ENCODE measurements at places on chromosomes 2 and 18.

- DNase-seq, result no peak
Observed at GRCh38 chr18:35289727-35290093, 319 bp downstream of the ZSCAN30 start.

DNA sequence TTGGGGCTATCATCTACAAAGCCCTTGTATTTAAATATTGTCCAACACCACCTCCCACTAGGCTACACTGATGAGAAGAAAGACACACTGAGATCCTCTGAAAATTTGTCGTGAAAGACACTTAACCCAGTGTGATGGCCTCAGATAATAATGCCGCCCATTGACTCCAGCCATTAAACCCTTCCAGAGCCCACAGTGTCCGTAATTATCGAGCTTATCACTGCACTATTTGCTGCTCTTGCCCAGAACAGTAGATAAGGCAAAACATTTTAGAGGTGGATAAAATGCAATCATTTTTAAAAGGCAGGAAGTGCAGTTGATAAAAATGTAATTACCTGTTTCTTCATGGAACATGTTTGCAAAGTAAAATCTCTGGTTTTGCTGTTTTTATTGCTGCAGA, 121.3 kb upstream of the DDX18 start:
- no peak for DNase-seq

DNA sequence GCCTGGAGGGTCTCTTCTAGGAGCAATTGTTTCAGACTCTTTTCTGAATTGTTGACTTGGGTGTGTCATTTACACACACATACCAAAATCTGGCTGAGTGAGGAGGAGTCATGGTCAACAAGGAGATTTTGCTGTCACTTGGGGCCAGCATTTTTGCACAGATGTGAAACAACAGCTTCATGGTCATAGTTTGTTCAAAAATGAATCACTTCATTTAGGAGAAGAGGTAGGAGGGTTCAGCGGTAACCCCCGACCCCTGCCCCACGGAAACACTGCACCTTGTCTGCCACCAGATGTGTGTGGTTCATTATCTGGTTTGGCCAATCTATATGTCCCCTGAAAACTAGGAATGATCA, 42.2 kb downstream of the LBH start:
- no peak for DNase-seq

- DNase-seq, result no peak
Observed at GRCh38 chr2:179275253-179276012, 10.8 kb upstream of the SESTD1 start.

GRCh38 chr2:47918043-47918442, 11.7 kb upstream of the FBXO11 start:
- no peak for DNase-seq

DNA sequence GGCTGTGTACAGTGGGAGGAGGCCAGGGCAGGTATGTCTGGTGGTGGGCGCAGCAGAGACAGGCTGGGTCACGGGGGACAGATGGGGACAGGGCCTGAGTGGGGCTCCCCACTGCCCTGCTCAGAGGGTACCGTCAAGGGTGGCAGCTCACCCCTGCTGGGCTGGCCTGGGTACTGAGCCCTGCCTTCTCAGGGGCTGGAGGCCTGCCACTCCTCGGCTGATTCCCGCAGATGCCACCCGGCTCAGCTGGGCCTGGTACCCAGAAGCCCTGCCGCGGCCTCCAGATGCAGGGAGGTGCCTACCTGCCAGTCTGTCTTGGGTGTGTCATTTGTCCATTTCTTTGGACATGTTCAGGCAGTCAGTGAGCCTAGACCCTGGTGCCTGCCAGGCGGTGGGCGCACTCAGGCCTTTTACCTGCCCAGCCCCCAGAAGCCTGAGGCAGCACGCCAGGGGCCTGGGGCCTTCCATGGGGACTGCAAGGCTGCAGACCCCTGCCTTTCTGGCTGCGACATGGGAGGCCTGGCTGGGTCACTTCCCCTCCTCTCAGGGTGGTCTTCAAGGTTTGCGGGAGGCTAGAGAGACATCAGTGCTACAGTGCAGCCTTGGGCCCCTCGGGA, 3.3 kb downstream of the SNORC start:
- no peak for DNase-seq

DNA sequence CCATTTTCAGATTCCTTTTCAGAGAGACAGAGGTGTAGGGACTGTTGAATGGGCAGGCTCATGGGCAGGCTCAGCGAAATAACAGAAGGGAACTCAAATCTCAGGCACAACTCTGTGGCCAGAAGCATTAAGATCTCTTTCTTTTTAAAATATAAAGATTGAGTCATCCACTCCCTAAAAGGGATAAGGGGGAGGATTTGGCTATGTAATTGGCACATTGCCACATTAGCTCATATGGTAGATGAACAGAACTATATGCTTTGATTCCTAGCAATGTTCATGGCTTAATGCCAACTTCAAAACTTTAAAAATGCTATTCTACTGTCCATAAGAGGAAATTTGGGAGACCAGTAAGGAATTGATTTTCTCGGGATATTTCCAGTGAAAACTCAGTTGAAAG, 53.8 kb upstream of the SLC5A7 start:
- DNase-seq, result no peak

- DNase-seq, result no peak
Observed at GRCh38 chr2:181553244-181553643, 96.1 kb downstream of the ITGA4 start.

DNA sequence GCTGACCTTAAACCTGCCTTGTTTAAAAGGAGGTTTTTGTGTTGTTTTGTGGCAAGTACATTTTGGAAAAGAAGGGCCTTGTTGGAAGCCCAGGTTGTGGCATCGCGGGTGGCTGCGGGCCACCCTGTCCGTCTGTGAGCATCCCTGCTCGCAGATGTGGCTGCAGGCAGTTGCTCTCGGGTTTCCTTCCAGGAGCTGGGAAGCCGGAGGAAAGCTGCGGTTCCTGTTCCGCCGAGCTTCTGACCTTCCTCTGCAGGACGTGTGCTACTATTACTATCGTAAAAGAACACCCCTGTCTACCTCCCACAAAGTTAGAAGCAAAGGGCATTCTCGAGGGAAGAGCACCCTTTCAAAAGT, 766 bp downstream of the MFF start:
- no peak for DNase-seq

DNA sequence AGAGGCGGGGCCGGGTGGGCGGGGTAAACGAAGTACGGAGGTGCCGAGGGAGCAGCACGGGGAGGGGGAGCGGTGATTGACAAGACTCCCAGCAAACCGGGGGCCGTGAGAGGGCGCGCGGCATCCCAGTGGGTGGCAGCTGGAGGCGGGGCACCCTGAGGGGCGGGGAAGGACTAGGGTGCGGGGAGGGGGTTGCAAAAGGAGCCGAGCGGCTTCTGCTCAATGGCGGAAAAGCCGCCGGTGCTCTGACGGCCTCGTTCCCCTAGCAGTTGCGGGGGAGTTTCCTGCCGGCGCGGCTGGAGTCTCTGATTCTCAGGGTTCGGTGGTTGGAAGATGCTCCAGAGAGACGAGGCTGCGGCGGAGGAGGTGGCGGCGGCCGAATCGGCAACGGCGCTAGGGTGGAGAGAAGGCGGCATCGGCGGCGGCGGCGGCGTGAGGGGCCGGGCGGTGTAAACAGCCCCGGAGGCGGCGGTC, at the start of gene PPM1B:
PPM1B (plus strand) TSS at position 195 of the 474 bp plus-strand sequence. CDS start 32,325 bp downstream, outside the sequence.
- peak; percentile 100 for DNase-seq

DNA sequence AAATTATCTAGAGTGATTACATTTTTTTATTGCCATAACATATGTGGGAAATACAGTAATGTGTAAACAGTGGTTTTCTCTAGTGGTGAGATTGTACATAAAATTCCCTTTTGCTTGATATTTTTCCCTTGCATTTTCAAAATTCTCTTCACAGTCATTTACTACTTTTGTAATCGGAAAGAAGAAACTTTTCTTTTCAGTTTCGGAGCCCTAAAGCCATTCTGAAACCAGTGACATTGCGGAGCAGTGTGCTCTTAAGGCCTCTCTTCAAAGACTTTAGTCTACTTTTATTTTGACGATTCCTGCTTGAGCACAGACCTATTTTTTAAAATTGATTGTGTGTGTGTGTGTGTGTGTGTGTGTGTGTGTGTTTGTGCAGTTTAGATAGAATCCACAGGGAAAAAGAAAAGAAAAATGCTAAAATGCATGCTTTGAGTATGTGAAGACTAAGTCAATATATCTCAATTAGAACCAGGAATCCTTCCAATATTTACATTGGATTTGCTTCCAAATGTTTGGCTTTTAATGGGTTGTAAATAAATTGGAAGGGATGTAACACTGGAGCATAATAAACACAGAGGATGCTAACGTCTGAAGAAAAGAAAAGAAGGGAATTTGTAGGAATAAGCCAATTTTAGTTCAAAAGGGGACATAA, 357.4 kb downstream of the RND3 start:
- DNase-seq, result no peak

DNA sequence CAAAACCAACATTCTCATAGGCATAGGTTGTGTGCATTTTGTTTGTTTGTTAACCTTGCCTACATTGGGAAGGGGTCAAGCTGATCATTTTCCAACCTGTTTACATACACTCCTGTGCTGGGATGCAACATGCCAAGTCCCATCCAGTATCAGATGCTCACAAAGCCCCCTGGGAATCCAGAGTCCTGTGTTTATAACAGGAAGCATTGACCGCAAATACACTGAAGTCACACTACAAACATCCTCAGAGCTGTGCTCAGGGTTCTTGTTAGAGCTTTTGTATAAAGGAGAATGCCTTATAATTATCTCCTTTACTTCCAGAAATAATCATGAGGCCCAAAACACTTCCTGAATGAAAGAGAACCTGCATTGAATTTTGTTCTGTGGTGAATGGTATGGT, 488.7 kb upstream of the TCF4 start:
- no peak for DNase-seq

DNA sequence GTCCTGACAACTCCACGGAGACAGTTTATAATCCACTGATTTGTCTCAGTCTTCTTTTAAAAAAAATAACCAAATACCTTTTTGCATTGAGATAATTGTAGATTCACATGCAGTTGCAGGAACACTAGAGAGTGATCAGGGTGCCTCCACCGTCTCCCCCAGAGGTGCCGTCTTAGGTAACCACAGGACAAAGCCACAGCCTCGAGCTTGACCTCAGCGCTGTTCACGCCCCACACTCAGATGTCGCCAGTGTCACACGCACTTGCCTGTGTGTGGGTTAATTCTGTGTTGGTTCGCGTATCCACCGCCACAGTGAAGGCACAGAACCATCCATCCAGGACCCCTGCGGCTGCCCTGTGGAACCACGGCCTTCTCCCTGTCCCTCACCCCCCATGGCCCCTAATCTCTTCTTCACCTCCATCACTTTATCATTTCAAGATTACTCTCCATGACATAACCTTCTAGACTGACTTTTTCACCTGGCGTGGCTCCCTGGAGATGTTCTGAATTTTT, 295.0 kb upstream of the HDAC4 start:
- DNase-seq, result no peak

DNA sequence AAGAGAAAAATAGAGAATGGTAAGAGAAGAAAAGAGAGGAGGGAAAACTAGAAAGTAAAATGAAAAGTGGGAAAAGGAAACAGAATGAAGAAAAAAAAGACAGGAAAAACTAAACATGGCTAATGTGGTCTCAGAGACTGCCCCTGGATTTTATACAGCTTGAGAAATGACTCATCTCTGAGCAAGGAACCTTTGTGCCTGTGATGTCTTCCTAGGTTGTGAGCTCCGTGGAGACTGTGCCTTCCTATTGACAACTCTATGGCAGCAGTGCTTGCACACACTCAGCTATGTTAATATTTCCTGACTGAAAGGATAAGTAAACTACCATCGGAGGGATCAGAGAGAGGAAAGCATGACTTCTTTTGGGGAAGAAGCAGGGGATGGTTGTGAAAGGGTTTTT, 203.8 kb downstream of the RDH14 start:
- no peak for DNase-seq

DNA sequence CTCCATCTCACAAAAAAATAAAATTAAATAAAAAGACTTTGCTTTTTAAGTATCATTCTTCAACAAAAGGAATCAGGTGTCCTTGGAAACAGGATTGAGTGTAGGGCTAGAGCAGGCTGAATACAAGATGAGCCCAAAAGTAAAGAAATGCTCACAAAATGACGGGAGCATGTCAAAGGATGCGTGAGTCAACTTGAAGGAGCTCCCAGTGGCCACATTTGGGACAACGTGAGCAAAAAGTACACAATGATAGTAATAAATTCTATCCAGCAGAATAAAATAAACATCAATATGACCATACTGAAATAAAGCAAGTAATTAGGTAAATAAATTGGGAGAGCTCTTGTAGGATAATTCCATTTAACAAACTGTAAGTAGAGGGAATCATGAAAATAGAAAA, 220.7 kb downstream of the PHLPP1 start:
- no peak for DNase-seq

DNA sequence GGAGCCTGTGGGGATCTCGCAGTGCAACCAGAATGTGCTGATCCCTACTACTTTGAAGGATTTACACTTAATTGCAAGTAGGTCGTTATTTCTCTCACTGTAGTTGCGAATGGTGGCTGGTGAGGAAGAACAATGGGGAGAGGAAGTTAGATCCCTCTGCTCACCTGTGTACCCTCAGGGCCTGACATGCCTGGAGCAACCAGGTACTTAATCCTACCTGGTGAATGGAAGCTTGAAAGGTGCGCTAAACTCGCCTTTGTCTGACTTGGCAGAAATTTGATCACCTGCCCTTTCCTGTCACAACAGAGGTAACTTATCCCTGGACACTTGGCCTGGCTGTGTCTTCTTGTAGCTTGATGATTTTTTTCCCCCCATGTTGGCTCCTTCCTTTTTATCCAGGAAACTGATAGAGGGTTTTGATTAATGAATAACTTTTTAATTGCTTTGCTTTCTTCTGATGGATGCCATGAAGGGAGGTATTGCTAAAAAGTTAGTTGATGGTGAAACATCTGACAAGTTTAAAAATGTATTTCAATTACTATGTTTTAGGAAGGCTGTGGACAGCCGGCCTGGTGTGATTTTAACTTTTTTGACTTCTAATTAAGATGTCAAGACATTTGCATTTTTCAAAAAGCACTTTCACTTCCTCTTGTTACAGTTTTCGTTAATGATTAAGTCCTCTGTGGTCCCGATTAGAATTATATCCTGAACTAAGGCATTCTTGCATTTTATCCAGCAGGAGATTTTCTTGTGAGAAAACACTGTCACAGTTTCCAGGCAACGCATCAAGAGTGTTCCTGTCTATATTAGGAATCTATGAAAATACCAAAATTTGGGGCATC, 9.2 kb downstream of the SGPP2 start:
- DNase-seq, result no peak

DNA sequence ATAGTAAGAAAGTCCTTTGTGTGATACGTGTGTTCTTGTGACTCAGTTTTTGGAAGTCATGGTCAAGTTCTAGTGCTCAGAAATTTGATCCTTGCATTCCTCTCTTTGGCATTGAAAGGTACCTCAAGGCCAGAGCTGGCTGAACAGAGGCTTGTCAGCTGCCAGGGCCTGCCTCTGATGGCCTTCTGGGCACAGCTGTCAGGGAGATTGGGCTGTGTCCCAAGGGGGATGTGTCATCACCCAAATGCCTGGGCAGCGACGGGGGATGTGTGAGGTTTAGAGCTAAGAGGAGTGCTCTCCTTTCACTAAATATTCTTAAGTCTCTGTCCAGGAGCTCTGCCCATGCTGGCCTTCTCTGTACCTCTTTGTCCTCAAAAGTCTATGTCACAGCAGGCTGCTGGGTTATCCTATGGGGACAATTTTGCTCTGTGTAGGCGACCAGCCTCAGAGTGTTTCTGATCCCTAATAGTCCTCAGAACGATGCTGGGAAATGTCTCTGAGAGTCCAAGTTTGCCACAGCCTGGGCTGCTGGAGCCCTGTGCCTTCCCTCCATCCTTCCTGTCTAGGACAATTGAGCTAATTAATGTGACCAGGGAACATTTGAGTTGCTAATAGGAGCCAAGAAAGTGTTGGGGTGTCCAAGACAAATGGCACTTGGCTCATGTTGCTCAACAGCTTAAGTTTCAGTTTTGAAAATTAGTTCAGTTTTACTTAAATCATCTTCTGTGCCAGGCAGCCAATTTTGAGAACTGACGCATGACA, 115.4 kb upstream of the ZNF521 start:
- no peak for DNase-seq
